AG09319 (cell line): ENCODE measurements at places on chromosomes 6 and 20.

DNA sequence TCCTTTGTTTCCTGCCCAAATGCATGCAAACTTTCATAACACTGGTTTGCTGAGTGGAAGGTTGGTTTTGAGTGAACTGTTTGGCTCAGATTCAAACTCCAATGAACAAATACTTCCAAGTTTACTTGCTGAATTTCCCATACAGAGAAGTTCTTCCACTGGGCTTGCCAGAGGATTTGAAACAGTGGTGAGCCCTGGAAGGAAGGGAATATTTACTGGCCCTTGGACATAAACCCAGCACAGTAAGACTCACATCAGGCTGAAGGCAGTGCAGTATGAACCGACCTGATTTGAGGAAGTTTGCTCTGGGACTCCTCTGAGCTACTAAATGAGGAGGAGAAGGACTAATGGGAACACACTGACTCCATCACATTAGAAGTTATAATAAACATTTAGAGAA is 3.8 kb downstream of the TRAF3IP2 start:
- peak; percentile 85 for DNase-seq

- DNase-seq = no peak
Measured at GRCh38 chr6:108175592-108176279, 9.9 kb downstream of the NR2E1 start.

GRCh38 chr6:10434235-10434634 is 19.4 kb upstream of the TFAP2A start:
- no peak for DNase-seq

DNA sequence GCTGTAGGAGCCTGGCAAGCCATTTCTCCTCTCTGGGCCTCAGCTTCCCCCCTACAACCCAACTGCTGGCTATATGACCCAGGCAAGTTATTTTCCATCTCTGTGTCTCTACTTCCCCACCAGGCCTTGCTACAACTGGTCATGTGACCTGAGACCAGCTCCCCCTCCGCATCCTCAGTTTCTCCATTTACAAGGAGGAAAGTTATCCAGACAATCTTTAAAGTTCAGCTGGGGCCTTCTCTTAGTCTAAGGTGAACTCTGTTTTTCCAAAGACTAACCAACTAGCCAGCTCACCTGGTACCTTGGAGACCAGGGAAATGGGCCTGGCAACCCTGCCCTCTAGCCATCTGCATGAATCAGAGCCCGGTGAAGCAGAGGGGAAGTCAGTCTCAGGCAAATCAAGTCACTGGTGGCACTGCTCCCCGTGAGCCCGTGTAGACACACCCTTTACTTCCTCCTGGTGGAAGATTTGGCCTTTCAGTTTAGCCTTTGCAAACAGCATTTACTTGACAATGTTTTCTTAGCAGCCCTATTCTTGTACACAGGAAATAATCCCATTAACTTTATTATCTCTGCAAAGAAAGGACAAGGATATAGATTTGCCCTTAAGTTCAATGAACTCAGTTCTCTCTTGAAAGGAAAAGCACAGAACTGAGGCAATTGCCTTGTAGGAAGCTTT is 157.7 kb downstream of the VEGFA start:
- no peak for DNase-seq

GRCh38 chr6:170137176-170137891 is 153.5 kb downstream of the DLL1 start:
- DNase-seq = no peak

DNA sequence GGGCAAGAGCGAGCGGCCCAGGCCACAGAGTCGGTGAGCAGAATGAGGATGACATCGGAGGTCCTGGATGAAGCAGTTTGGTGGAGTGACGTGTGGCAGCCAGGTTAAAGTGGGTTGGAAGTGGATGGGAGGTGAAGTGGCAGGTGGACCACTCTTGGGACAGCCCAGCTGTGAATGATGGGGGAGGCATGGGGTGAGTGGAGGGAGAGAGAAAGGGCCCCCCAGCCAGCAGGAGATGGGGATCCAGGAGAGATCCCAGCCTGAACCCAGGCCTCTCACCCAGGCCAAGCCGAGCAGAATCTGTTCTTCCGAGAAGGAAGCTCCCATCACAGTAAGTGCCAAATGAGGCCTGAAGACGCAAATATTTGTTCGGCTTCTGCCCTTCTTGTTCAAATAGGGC is 27.0 kb upstream of the SLC32A1 start:
- no peak for DNase-seq
